Stimulated activated CD8-positive, alpha-beta memory T cell treated with anti-CD3 and anti-CD28 coated beads, Interleukin-15, amount 100 ng/mL, for 24 hours (primary cell): ENCODE measurements at places on chromosomes 2 and 18.

DNA sequence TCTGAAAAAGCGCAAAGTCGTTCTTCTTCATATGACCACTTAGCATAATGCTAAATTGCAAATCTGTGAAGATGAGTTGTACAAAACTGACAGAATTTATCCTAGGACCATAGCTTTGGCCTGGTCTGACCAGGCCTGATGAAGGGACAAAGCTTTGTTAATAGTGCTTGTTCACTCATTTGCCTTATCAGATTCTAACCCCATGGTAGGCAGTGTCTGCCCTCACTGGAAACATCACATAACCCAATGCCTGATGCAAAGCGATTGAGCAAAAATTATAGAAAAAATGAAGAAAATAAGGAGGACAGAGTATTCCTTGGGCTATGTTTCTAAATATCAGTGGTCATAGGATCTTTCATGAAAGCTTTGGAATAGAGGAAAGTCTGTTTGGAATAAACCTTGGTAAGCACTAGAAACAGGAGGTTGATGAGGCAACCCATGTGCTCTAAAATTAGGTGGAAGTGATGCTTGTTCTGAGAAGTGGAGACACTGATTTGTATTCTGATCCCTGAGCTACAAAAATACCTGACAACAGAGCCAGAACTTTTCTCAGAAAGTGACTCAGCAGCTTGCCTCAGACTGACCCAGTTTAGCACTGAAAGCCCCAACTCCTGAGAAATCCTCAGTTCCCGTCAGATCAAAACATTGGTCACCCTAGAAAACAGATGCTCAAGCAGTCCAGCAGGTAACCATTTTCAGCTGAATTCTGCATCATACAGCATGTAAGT, 131.4 kb upstream of the MAPRE2 start:
- DNase-seq = no peak

DNA sequence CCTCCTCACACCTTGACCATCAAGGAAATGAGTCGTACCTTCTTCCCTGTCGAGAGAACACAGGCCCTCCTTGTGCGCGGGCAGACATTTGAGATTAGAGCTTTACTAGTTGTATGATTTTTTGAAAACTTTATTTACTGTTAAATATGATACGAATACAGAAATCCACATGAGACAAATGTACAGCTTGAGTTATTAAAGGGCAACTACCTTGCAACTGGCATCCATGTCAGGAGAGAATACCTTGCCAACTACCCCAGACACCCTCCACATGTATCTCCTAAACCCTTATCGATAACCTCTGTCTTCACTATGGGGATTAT, 28.3 kb downstream of the KLHL23 start:
- DNase-seq = no peak

- DNase-seq = no peak
Measured at GRCh38 chr2:173898996-173899395, 66.2 kb downstream of the SP3 start.

GRCh38 chr2:175055993-175056392, 50.8 kb upstream of the CHN1 start:
- DNase-seq = no peak

DNA sequence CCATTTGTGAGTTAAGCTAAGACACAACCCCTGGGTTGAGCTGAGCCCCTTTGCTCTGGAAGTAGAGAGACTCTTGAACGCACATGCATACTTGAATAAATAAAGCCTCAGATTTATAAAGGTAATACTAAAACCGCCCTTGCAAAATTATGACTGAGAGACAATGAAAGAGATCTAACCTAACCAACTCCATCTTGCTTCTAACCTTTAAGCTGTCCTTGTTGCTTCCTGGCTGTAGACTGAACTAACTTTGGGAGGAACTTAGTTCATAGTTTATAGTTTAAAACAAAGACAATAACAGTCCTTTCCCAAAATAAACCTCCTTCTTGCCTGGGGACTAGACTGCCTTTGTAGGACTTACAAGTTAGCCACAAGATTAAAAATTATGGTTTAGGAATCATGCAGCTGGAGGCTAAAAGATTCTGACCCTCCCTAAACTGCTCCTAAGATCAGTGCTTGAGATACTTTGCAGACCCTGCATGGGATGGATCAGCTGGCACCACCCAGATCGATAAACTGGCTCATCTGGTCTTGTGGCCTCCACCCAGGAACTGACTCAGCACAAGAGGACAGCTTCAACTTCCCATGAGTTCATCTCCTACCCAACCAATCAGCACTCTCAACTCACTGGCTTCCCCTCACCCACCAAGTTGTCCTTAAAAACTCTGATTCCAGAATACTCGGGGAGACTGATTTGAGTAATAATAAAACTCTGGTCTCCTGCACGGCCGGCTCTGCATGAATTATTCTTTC, 240.2 kb upstream of the SLC14A2 start:
- DNase-seq = no peak

DNA sequence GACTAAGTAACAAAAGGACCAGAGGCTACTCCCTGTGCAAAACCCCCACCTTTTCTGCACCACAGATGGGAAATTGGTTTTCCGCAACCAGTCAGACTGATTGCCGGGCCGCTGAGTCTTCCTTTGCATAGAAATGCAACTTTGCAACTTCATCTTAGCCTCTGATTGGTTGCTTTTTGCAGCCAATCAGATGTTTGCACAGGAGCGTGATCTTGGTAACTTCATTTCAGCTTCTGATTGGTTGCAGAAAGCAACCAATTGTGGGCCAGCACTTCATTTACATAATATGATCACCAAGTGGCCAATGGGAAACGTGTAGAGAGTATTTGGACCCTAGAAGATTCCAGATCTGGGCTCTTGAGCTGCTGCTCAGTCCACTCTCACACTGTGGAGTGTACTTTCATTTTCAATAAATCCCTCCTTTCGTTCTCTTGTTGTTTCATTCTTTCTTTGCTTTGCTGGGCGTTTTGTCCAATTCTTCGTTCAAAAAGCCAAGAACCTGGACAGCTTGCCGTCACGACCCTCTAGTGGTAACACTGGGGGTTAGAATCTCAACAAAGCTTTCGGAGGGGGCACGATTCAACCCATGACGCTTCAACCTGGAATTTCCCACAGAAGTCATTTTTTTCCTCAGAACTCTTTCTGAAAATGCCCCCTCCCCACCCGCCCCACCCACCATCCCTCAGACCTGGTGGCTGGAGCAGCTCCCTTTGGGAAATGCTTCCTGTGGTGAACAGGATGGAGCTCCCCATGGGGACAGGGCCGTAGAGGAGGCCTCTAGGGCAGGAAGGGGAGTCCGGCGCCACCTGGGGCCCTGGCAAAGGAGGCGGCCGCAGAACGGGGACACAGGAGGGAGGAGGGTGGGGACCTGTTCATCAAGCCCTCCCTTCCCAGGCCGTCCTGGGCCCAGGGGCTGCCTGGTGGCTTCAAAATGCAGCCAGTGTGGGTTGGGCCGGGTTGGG, 31.8 kb upstream of the KCNF1 start:
- DNase-seq = no peak

DNA sequence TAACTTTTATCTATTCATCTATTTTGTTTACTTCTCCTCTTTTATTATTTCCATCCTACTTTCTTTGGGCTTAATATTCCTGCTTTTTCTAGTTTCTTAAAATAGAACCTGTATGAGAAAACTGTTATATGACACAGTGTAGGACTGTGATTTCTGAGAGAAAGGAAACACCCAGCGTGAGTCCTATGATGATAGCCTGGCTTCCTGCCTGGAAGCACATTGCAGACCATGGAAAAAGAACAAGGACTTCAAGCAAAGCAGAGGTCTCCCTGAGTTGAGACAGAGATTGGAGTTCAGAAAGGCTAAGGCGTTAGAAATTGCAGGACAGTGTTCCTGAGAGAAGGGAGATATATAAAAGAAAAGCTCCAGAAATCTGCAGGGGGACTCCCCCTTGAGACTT, 7.8 kb downstream of the RBM44 start:
- DNase-seq = no peak

- DNase-seq = no peak
Measured at GRCh38 chr18:75202696-75203365, 6.1 kb downstream of the PTGR3 start.

GRCh38 chr18:48124857-48125626, 194.6 kb upstream of the SMAD2 start:
- DNase-seq = no peak

DNA sequence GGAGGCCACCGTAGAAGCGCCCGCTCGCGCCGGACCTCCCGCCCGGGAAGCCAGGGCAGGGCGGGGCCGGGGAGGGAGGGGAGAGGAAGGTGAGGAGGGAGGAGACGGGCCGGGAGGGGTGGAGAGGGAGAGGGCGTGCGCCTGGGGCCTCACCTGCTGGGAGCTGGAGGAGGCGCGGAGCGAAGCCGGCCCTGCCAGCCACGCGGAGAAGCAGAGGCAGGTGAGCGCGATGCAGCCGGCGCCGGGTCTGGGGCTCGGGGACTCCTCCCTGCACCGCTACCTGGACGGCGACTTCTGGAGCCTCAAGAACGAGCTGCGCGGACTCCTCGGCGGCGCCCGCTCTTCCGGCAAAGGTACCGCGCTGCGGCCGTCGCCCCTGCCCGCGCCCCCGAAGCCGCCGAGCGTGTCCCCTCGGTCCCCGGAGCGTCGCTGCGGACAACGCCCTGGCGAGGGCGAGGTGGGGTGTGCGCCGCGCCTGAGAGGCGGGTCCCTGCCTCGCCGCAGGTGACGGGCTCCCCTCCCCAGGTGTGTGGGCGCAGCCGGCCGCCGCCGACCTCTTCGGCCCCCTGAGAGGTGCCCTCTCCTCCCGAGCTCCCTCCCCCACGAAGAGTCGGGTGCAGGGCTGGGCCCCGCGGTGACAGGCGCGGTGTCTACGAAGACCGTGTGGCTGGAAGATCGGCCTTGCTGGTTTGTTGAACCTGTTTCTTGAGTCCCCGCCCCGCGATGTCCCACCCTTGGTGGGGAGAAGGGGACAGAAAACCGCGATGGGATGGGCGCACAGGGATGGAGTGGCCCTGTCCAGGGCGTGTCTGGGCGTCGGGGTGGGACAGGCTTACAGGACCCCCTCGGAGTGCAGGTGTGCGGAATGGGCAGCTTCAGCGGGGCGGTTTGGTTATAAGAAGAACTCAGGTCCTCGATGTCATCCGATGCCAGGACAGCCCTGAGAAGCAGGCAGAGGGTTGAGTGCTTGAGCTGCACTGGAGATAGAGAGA, at the start of gene ACOXL:
Gene ACOXL (plus strand): TSS at position 152 of the 992 bp plus-strand sequence. CDS start 35,817 bp downstream, outside the sequence.
- no peak for DNase-seq
